ENCODE measurements at places on chromosomes 2 and 18.

DNA sequence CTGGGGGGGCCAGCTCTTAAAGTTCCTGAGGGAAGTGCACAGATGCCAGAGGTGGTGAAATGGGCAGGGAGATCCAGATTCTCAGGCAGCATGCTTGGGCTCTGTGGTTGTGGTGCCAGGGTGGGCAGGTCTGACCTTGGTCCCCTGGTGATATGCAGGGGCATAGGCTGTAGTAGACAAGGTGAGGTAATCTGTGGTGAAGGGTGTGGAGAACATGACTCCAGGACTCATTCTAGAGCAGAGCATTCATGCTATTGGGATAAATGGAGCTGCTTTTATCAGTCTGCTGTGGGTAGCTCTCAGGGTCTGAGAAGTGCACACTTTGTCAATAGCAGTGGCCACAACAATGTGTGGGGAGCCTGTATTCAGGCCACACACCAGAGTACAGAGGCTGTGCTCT lies 16.9 kb downstream of the ACVR1C start:
- no peak for DNase-seq

DNA sequence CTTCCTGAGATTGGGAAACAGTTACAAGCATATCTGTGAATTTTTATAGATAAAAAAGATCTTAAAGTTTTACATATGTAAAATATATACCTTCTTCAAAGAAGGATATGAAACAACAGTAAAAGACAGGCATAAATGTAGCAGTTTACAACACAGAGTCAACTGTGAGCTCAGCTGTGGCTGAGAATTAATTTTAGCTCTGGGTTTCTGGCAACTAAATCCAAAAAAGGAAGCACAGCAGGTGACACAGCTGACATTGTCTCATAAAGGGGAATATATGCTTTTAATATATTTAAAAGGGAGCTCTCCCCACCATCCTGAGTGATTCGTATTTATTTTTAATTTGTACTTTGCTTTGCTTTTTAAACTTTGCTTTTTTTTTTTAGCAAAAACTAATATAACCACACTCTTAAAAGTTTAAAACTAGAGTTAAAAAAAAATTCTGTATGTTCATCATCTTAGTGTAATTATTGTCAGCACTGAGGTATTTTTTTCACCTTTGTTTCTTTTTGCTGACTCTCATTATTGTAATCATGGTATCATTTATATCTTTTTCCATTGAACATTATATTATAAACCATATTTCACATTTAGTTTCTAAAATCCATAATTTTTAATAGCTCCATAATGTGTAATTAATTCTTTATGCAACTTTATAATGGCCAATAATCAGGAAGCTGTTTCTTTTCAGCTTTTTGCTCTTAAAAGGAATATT lies 6.7 kb downstream of the TUBB6 start:
- DNase-seq = no peak

DNA sequence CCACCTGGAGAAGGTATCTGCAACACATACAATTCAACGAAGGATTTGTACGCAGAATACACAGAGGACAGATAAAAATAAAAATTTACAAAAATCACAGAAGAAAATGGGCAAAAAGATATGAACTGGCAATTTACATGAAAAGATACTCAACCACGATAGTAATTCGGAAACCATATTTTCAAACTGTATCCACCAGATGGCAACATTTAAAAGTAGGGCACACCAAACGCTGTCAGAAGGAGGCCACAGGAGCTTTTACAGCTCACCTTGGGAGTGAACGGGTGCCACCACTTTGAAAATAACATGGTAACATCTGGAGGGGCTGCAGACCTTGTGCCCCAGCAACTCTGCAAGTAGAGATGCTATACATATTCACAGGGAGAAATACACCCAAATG lies 9.8 kb downstream of the KIF1A start:
- no peak for DNase-seq

- no peak for DNase-seq
Observed at GRCh38 chr2:147449323-147449991, 395.4 kb upstream of the ACVR2A start.

DNA sequence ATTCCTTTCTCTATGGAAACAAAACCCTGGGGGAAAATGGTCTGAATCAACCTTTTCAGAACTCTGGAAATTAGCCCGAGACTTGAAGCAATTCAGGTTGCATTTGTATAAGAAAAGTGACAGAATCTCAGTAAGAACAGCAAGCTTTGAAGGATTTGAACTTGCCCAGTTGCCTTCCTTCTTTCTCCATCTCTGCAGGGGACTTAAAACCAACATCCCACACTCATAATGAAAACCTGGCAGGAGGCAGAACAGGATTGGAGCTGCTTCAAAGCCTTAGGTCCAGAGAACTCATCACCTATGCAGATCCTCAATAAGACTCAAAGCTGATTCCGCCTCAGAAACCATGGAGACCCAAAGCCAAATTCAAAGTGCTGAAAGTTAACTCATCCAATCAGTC lies 790.5 kb upstream of the ID2 start:
- no peak for DNase-seq

DNA sequence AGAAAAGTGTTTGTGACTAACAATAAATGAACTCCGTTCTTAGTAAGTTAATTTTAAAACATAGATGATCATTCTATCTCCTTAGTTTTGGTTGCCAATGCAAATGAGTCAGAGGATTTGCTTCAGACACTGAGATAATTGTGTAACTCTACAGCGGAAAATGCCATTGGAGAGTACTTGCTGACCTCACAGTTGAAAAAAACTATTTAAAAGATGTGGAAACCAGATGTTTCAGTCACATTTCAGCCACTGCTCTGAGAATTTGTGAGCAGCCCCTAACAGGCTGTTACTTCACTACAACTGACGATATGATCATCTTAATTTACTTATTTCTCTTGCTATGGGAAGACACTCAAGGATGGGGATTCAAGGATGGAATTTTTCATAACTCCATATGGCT lies at the start of gene TNFAIP6:
Gene TNFAIP6, plus strand, starts transcription at position 234 of the 400 bp plus-strand sequence. Its CDS starts 75 bp downstream, at position 309.
- peak; percentile 18 for DNase-seq

DNA sequence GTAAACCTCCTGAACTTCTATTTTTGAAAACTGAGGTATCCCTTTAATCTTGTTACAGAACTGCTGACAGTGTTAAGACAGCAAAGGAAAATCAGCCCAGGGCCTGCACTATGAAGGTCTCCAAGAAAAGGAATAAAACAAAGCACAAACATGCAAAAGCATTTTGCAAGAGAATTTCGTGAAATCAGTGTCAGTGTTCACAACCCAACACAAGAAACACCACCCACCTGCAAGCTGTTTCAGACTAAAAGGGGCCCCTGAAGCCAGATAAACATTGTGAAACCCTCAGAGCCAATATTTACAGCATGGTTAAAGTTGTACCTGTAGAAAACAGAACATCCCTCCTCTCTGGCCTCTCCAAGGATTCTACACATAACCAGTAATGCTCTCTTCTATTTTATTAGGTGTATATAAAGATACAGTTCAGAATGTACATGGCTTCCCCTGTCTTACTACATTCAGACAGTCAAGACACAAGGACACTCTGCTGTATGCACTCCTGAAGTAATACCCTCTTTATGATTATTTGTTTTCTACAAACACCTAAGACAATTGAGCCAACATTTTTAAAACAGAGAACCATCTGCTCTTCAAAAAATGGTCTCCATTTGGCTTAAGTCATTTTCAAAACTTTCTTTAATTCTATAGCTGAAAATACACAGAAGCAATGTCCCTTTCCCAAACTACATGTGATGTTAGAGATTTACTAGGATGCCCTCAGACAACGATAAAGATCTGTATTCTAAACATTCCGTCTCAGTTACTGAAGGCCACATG lies 149.5 kb upstream of the ZFP36L2 start:
- no peak for DNase-seq

- no peak for DNase-seq
Observed at GRCh38 chr2:30216157-30216556, 15.2 kb upstream of the LBH start.

- DNase-seq = no peak
Observed at GRCh38 chr2:212831671-212832199, 293.1 kb upstream of the ERBB4 start.

GRCh38 chr2:197278799-197279763 lies 31.5 kb downstream of the ANKRD44 start:
- DNase-seq = no peak

DNA sequence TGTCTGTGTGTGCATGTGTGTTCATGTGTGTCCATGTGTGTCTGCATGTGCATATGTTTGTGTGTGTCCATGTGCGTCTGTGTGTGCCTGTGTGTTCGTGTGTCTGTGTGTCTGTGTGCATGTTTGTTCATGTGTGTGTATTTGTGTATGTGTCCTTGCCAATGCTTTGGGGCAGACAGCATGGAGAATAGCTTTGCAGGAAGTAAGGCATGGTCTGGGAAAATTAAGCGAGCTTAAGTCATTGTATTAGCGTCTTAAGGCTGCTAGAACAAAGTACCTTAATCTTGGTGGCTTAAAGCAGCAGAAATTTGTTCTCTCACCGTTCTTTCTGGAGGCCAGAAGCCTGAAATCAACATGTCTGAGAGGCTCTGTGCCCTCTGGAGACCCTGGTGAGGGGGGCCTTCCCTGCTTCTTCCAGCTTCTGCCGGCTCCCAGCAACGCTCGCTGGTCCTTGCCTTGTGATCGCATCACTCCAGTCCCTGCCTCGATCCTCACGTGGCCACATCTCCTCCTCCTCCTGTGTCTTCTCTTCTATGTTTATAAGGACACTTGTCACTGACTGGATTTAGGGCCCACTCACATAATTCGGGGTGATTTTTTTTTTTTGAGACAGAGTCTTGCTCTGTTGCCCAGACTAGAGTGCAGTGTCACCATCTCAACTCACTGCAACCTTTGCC lies 3.8 kb downstream of the NEU2 start:
- no peak for DNase-seq

GRCh38 chr2:241795021-241795999 lies 13.7 kb upstream of the NEU4 start:
- no peak for DNase-seq

DNA sequence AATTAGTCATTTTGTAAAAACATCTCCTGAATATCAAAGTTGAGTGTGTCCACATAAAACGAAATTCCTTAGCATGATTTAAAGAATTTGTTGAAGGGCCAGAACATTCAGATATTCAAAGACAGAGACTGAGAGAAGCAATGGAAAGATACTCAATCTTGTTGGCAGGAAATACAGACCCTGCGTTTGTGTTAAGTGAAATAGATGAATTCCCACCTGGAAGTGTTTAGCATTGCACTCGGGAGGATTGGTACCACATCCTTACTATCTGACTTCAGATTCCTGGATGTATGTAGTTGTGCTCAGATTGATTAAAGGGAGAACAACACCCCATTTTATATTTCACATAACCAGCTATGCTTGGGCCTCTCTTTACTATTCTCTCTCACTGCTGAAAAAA lies 9.7 kb upstream of the ARL5A start:
- no peak for DNase-seq

DNA sequence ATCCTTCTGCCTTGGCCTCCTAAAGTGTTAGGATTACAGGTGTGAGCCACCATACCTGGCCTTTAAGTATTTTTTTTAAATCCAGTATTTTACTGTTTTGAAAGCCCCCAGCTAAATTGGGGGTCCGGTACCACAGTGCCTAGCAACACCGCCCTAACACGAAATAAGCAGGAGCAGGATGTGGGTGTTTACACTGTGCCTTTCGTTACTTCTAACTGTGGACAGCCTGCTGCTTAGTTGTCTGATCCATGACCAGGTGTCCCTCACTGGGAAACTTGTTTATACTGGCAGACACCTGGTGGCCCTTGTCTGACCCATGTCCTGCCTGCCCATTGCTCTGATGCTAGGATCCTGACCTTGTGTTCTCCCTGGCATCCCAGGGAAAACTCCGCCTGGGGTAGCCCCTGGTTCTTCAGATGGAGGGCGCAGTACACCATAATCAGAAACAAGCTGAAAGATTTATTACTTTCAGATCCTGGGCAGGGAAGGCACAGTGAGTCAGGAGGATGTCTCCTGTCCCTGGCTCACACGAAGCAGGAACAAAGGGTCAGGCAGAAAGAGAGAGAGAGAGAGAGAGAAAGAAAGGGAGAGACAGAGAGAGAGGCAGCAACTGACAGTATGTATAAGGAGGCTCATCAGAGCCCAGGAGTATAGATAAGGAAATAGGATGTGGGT lies 55.7 kb downstream of the NCAPH start:
- no peak for DNase-seq

DNA sequence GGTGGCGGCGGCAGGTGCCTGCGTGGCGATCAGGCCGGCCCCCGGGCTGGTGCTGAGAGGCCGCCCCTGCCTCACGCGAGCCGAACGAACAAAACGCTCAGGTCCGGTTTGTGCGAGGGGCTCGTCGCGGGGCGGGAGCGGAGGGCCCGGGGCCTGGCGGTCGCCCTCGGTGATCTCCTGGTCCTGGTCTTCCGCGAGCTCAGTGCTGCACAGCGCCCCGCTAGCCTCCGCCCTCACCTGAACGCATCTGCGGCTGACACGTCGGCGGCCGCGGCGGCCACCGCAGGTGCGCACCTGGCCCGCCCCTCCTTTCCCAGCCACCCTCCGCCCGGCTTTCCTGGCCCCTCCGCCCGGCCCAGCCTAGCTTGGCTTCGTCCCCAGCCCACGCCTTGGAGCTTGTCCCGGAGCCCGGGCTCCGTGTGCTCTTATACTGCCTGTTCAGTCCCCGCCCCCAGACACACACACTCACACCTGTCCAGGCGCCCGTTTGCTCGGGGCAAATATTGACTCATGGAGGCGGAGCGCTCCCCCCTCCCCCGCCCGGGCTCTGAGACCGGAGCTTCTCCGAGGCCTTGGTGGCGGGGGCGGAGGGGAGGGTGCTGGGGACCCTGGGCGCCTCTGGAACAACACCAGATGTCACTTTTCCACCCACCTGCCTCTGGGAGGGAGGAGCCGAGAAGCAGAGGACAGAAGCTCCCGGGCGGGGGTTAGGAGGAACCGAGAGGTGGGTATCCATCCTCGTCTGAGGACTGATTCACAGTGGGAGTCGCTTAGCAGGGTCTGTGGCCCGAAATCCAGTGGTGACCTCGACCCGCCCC lies 8.6 kb upstream of the CRYBA2 start:
- DNase-seq = no peak

GRCh38 chr2:202910698-202911097 lies 775 bp downstream of the WDR12 start:
- DNase-seq = no peak

DNA sequence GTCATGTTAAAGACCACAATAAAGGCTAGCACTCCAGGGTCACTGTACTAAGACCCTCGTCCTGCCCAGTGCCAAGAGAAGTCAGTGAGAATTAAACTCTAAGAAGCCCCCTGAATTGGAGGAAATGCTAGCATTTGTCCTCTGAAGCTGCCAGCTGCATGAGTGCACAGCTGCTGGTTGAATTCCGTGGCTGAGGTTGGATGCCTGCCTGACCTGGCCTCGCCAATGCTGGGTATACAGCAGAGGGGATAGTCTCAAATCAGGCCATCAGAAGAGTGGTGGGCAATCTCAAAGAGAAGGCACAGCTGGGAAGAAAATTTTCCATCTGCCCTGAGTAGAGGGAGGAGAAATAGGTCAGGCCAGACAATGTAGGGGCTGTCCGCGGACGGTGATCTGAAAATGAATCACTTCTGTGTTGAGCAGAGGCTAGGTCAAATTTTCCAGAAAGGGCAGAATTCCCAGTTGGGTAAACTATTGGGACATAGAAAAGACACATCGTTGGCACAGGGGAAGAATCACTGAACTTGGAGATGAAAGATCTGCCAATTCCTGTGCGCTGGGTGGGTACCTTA lies 110.5 kb upstream of the AGAP1 start:
- no peak for DNase-seq
